Effector memory CD4-positive, alpha-beta T cell (primary cell): ENCODE measurements at places on chromosomes 3 and 15.

- no peak for DNase-seq
Measured at GRCh38 chr15:82306791-82307713, 42.2 kb downstream of the GOLGA6L10 start.

- no peak for DNase-seq
Measured at GRCh38 chr15:71728881-71729280, 81.5 kb upstream of the NR2E3 start.

DNA sequence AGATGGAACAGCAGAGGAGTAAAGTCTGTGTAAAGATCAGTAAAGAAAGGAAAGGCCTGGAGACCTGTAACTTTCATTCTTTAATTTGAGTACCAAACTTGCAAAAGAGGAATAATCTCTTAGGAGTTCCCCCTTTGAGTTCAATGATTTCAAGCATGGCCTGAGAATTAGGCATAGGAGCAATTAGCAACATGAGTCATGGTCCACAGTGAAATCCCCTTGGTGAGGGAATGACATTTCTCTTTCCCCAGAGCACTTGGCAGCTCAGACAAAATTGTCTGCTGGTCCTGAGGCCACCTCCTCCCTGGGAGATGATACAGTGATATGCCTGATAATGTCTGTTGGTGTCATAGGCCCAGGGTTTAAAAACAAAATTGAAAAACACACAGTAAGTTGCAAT, 81.4 kb upstream of the CRBN start:
- no peak for DNase-seq

DNA sequence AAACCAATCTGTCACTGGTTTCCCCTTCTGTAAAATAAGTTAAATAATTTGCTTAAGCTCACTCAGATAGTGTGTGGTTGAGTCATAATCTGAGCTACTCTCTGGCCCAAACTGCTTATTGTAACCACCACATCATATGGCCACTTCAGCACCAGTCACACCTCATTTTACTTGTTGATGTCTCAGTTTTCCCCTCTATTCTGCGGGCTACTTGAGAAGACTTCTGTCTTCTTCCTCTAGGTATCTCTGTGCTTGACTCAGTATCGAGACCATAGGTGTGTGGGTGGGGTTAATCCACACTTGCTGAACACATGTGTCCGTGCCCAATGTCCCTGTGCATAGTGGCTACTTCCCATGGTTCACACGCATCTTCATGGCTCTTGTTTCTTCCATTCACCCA, 32.9 kb downstream of the CRYGS start:
- DNase-seq, result no peak

DNA sequence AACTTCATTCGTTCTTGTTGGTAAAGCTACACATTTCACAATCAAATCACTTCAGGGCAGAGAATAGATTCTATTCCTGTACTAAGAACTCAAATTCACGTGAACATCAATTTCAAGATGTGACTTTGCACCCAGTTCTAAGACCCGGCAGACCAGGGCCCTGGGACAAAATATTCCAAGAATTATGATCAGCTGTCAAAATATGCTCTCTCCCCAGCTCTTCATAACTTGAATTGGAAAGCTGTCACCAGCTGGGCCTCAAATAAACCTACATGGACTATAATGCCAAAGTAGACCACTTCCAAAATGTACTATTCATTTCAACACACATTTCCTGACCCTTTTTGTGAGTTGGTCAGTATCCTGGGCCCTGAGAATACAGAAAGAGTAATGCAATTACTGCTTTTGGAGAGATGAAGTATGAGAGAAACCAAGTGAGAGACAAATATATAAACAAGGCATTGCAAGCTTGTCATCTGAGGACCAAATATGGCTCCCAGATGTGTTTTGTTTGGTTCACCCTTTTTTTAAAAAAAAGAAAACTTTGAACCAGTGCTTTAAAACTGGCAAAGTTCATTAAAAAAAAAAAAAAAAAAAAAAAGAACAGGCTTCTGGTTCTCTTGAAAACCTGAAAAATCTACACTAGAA, 14.9 kb downstream of the MAGI1 start:
- DNase-seq, result no peak

DNA sequence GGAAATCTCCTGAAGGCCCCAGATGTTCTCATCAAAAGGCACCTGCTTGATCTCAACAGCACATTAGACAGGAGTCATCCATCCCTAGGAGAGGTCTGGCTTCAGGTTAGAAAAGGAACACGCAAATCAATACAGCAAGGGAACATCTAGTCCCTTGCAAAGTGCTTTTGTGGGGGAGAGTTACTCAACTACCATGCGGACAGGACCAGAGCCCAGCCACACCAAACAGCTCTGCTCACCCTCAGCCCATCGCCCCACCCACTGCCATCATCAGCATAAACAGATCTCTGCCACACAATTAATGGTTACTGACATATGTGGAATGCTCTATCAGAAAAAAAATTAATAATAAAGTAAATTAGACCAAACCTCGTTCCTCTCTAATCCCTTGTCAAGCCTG, 85.6 kb downstream of the MYLK start:
- no peak for DNase-seq

- DNase-seq, result no peak
Measured at GRCh38 chr3:156732715-156733421, 58.5 kb downstream of the TIPARP start.

DNA sequence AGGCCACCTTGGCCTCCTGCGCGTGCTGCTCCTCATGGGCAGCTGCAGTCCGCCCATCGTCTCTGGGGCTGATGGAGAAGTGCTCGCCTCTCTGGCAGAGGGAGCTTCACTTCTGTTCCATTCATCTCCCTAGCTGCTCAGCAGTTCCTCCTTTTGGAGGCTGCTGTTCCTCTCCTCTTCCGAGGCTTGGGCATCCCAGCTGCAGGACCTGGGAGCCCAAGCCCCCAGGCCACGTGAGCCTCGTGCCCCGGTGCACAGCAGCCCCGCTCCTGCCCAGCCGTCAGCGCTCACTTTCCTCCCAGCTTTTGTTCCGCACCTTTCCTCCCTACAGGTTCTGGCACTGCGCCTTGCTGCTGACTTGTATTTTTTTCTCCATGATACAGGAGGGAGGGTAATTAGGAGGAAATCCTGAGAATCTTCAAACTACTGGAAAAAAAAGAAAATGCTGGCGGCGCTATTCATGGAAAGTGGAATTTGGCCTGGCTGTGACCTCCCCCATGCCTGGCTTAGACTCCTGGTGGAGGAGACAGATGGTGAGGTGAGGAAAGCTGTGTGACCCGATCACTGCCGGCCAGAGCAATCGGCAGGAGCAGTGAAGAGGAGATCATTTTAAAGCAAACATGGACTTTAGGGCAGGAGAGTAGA, 210.1 kb downstream of the CHST2 start:
- no peak for DNase-seq

DNA sequence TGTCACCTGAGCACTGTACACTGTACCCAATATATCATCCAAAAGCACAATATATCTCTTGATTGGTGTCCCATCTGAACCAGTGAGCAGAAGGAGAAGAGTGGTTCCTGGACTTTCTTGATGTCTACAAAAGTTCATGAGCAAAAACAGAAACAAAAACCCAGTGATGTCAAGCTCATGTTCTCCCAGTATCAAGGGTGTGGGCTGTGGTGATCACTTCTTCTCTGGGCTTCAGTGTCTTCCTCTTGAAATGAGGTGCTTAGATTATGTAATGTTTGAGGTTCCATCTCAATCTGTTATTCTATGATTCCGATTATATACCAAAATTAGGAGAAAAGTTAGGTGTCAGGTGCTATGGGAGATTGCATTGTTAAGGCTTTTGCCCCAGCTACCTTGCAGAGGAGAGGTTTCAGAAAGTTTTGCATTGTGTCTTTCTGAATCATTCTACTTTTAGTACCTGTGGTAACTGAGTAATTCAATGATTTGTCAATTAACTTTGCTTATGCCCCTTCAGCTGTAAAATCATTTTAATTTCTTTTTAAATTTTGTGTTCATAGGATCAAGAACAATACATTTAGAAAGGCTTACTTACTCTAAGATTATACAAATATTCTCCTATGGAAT, 122.0 kb upstream of the EOMES start:
- no peak for DNase-seq

DNA sequence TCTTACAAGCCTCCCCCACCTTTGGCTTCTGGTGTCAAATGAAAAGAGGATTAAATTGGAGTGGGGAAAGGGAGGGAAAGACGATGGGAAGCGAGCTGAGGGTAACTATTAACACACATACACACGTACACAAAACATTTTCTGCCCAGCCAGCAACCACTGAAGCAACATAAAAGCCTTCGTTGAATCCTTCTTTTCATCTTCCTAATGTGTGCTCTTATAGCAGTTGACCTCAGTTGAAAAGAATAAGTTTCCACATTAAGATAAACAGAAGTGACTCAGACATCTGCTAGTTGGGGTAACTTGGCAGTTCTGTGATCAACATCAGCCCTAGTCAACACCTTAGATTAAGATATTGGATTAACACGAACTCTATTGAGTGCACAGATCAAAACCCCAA, 558.5 kb downstream of the MECOM start:
- DNase-seq, result no peak

DNA sequence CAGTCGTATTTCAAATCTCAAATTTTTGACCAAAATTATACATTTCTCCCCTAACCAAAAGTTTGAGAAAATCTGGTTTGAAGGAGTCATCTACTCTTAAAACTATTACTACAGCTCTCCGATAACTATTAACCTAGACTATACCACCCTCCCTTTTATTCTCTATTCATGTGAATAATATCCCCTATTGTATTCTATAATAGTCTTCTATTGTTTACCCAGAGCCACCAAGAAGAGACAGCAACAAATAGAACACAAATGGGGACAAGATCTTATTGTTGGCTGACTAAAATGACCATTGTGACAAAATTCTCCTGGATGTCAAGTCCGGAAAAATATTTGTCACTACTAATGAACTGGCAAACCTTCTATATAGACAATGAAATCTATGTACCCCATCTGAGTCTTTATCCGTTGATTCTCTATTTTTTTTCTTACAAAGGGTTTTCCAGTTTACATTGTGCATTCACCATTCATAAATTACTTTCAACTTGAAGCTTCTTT, 618.0 kb downstream of the CADM2 start:
- DNase-seq, result no peak
